ENCODE measurements at places on chromosomes 4 and X.

GRCh38 chr4:184671101-184671500 lies 21.6 kb downstream of the PRIMPOL start:
- no peak for DNase-seq

DNA sequence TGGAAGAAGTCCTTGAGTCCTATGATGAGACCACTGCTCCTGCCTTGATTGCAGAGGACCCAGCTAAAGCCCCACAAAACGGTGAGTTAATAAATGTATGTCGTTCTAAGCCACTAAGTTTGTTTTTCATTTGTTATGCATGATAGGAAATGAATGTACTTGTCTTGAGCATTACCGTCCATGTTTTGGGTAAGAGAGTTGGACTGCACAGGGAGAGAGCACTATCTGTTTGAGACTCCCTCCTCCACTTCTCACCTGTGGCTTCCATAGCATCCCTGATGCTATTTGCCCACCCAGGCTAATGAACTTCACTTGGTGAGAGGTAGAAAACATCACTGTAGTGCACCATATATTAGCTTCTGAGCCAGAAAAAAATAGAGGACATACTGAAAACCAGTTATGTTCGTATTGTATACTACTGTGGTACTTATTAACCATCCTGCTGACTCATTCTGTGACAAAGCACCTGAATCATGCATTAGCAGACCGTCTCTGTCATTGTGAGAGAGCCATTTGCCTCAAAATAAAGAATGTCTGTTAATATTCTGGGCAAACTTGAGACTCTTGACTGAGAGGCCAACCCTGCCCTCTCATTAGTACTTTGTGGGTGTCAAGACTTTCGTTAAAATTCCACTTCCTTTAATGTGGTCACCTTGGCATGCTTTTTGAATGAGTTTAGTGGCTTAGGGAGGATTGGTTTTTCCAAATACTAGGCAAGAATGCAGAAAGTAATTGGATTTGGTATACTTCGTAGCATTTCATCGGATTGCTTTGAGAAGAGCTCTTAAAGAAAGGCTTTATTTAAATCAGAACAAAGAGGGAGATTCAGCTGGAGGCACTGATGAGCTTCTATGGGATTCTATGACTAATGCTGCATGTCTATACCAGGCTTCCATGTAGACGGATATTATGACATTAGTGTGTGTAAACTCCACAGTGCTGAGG lies 99.3 kb upstream of the GRPR start:
- DNase-seq: no peak

DNA sequence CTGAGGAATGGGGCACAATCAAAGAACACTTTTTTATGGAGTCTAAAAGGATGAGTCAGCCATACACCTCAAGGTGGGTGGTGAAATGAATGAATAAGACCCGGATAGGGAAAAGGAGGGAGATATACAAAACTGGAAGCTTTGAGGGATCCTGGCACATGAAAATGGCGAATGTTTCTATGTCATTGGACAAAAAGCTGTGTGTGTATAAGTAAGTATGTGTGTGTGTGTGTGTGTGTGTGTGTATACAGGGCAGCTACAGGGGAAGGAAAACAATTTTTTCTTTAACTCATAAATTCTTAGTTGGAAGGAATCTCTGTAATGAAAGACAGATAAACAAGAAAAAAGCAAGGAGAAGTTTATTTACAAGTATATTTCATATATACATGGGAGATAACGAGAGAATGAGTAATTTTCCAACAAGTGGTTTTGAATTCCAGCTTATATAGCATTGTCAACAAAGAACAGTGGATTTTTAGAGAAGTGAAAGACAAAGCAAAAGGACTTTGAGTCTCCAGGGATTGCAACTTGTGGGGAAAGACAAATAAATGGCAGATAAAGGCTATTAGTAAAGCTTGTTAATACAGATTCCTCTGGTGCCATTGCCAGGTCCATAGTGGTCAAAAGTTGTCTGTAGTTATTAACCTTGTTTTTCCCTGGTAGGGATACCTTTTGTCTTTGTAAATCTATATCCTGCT lies 99.7 kb downstream of the MMRN1 start:
- DNase-seq: no peak

DNA sequence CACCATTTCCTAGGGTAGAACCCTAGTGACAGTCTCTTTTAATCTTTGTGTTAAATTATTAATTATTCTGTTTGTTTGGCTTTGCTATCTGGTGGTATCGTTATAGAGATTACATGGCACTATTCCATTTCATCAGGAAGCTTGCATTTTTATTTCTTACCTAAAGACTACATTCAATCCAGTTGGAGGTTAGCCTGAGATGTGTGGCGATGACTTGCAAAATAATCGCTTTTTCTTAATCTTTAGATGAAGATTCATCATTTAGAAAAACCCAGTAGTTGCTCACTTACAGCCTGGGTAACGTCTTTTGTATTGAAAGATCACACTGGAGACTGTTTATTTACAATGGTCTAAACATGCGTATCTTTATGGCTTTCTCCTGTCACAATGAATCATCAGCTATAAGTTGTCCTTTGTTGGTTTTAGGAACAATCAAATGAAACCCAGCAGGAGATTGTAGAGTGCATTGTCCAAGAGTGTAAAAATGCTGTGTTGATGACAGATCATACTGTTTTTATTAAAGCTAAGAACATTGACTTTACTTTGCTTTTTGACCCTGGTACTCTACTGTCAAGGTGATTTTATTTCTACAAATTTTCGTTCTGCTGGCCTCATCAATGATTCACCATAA lies 281.7 kb upstream of the PITX2 start:
- DNase-seq: no peak

Measured in NCI-H524 (cell line).